ENCODE measurements at places on chromosomes 3 and 15. TPM values are rescaled to one million over a fixed set of nuclear protein-coding genes. Genes with fewer than 3 reads are reported as not detected.

DNA sequence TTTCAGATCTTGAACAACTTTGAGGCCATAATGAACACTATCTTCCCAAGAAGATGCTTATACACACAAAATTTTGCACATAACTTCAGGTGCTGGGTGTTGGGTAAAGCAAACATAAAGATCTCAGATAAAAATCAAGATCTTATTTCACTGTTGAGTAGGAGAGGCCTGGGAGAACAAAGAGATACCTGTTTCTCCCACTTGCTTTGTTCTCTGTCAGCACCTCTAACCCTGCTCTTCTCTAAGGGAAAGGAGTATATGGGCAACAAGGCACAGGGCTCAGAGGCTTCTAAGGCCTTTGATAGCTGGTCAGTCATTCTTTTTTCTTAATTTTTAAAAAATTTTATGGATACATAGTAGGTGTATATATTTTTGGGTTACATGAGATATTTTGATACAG is 3.6 kb upstream of the GK5 start:
- H3K27me3 ChIP-seq = no peaks in the 10 kb centered on the region
- H3K36me3 ChIP-seq = no peaks in the 10 kb centered on the region
- no peak overlapping the region for H3K4me3 ChIP-seq
- H3K4me1 ChIP-seq = peaks cover 12% of the 10 kb centered on the region

DNA sequence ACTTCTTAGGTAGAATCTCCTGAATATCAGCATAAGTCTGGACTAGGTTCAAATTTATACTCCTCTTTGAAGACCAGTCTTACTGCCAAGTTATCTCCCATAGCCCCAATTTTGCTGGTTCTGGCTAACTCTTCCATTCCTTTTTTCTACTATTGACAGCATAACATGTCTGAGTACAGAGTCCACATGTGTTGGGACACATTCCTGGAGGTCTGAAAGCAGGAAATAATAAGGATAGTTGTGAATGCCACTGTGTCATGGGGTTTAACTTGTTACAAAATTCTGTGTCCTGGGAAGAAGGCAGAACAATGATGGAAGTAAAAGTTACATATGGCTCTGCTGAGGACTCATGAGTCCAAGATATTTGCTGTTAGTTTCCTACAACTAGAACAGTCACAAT is 57.4 kb upstream of the ZBTB20 start:
- no peak overlapping the region for H3K27ac ChIP-seq
- no peaks in the 10 kb centered on the region for H3K27me3 ChIP-seq
- H3K4me3 ChIP-seq = no peak overlapping the region
- no peaks in the 10 kb centered on the region for H3K36me3 ChIP-seq
- H3K4me1 ChIP-seq = no peaks in the 10 kb centered on the region
- DNase-seq = no peak

DNA sequence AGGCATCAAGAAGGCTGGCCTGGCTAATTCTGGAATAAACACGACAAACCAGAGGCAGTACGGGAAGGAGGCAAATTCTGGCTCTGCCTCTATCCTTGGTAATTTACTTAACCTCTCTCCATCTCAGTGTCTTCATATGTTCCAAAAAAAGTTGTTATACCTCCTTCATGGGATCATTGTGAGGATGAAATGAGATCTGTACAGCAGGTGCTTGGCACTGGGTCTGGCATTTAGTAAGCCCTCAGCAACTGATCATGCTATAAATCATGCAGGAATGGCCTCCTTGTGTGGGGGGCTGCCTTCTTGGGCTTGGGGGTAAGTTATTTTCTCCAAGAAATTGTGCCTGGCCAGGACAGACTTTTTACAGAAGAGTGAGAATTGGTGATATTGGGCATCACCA is 38.3 kb upstream of the TRA2B start:
- no peak overlapping the region for H3K4me3 ChIP-seq
- no peak for DNase-seq
- H3K27me3 ChIP-seq = no peaks in the 10 kb centered on the region
- no peak overlapping the region for H3K27ac ChIP-seq
- H3K36me3 ChIP-seq = no peaks in the 10 kb centered on the region
- H3K4me1 ChIP-seq = no peaks in the 10 kb centered on the region

DNA sequence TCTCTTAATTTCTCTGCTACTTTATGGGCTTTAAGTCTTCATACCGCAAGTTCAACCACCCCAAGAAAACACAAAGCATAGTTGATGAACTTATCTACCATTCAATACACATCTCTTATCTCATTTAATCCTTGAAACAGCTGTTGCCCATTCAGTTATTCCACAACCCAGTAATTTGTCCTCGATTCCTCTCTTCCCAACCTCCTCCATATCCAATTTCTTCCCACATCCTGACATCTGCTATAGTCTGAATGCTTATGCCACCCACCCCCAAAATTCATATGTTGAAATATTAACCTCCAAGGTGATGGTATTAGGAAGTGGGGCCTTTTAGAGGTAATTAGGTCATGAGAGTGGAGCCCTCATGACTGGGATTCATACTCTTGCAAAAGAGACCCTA is 345.4 kb downstream of the ERC2 start:
- no peak for DNase-seq
- H3K27ac ChIP-seq = no peak overlapping the region
- H3K4me3 ChIP-seq = no peak overlapping the region
- H3K27me3 ChIP-seq = no peaks in the 10 kb centered on the region

- no peak overlapping the region for H3K27ac ChIP-seq
- no peaks in the 10 kb centered on the region for H3K27me3 ChIP-seq
- H3K36me3 ChIP-seq = no peaks in the 10 kb centered on the region
- no peaks in the 10 kb centered on the region for H3K4me1 ChIP-seq
- no peak overlapping the region for H3K4me3 ChIP-seq
These were observed 8.2 kb upstream of the MYRIP start for GRCh38 chr3:39801216-39801615.

DNA sequence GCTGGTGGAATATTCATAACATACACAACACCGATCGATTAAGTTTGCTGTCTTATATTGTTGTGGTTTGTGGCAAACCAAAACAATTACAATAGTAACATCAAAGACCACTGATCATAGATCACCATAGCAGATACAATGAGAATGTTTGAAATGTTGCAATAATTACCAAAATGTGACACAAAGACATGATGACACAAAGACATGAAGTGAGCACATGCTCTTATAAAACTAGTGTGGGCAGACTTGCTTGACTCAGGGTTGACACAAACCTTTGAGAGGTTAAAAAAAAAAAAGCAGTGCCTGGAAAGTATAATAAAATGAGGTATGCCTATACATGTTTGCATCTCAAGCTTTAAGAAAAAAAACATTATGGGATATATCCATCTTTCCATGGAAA is 130.3 kb downstream of the NR1I2 start:
- DNase-seq = no peak
- no peak overlapping the region for H3K4me3 ChIP-seq
- H3K36me3 ChIP-seq = peaks cover 66% of the 10 kb centered on the region
- H3K27me3 ChIP-seq = no peaks in the 10 kb centered on the region
- peaks cover 13% of the 10 kb centered on the region for H3K4me1 ChIP-seq

DNA sequence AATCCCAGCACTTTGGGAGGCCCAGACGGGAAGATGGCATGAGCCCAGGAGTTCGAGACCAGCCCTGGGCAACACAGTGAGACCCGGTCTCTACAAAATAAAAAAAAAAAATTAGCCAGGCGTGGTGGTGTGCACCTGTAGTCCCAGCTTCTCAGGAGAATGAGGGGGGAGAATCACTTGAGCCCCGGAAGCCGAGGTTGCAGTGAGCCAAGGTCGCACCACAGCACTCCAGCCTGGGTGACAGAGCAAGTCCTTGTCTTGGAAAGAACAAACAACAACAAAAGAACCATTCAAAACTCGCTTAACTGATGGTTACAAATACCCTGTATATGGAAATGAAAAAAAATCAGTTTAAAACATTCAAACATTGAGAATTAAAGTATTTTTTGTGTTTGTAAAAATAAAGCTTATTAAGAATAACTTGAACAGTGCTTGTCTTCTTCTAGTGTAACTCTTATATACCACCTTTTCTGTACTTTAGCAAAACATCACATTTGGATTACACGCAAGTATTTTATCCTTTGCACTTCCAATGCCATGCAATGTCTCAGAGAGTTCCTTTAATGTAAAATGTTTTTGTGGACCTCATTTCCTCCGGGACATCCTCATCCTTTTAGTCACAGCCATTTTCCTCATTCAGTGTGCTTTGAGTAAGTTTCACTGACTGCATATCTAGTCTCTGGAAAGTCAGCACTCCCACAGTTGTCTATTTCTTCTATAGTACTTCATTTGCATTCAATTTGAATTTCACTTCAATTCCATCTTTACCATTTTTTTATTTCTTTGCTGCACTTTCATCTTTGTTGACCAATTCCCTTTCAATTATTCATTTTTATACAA is 113.0 kb upstream of the GOLGA8J start:
- no peaks in the 10 kb centered on the region for H3K4me1 ChIP-seq
- H3K4me3 ChIP-seq = no peak overlapping the region
- DNase-seq = no peak

- H3K27ac ChIP-seq = no peak overlapping the region
- no peaks in the 10 kb centered on the region for H3K27me3 ChIP-seq
- no peak for DNase-seq
- H3K4me3 ChIP-seq = no peak overlapping the region
- no peaks in the 10 kb centered on the region for H3K36me3 ChIP-seq
- H3K4me1 ChIP-seq = no peaks in the 10 kb centered on the region
These were observed 47.8 kb upstream of the C3orf70 start for GRCh38 chr3:185200639-185201038.

GRCh38 chr3:155595371-155595770 is 149.5 kb downstream of the PLCH1 start:
- no peak for DNase-seq
- H3K27me3 ChIP-seq = no peaks in the 10 kb centered on the region
- H3K4me1 ChIP-seq = no peaks in the 10 kb centered on the region
- no peaks in the 10 kb centered on the region for H3K36me3 ChIP-seq
- no peak overlapping the region for H3K4me3 ChIP-seq
- no peak overlapping the region for H3K27ac ChIP-seq

DNA sequence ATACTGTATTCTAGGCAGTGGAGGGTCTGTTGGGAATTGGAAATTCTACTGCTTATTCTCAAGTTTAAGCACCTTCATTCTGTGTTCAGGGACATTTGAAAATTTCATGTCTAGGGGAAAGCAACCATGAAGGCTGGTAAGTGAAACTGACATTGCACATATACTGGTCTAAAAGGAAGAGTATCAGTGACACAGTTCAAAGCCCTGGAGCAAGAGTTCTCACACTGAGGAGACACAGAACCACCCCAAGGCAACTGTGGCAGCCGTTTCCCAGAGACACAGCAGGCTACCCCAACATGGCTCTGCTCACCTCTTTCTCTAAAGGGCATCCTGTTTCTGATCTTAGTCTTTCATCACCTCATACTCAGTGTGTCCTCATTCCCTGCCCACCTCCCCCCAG is 67.5 kb downstream of the KCNMB2 start:
- H3K4me1 ChIP-seq = no peaks in the 10 kb centered on the region
- H3K4me3 ChIP-seq = no peak overlapping the region
- no peak overlapping the region for H3K27ac ChIP-seq

- no peak overlapping the region for H3K4me3 ChIP-seq
- DNase-seq = no peak
- no peak overlapping the region for H3K27ac ChIP-seq
These were observed 350.7 kb upstream of the LRRC3B start for GRCh38 chr3:26271848-26272247.

DNA sequence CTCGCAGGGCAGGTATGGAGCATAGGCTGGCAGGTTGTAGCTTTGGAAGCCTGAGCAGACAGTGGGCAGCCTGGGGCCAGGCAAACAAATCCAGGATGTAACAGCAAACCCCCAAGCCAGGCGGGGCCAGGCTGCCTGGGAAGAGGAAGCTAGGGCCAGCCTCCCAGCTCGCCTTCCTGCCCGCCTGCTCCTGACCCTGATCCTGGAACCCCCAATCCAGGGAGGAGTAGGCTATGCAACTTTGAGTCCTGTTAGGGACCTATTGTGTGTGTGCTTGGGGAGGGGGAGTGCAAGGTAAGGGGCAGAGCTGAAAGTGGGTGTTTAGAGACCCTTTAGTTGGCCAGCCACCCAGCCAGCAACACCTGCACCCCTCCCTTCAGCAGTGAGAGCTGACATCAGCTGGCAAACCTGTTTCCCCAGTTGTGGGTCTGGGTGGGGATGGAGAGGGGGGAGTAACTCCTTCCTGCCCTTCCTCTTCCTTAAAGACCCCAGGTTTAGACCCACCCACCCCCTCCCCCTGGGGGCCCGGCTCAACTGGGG is 2.5 kb downstream of the NBEAL2 start:
- peak; percentile 44 for DNase-seq
- no peaks in the 10 kb centered on the region for H3K36me3 ChIP-seq
- H3K27me3 ChIP-seq = no peaks in the 10 kb centered on the region
- peak overlapping the region; percentile 93 for H3K27ac ChIP-seq
- peak overlapping the region; percentile 21 for H3K4me3 ChIP-seq
- peaks cover 64% of the 10 kb centered on the region for H3K4me1 ChIP-seq

DNA sequence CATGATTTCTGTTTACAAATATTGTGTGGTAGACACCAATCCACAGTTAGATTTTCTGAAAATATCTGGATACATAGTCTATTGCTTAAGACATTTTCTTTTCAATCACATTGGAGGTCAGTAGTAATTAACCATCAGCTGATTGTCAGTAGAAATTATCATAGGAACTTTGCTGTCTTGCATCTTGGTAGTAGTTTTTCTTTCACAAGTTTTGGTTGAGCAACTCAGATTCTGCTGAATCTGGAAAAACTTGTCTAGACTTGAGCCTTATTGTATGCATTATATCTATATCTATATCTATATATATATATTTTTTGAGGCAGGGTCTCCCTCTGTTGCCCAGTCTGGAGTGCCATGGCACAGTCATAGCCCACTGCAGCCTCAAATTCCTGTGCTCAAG is 4.0 kb downstream of the RAB11A start:
- H3K4me1 ChIP-seq = peaks cover 43% of the 10 kb centered on the region
- H3K4me3 ChIP-seq = no peak overlapping the region
- no peaks in the 10 kb centered on the region for H3K27me3 ChIP-seq
- no peak overlapping the region for H3K27ac ChIP-seq
- DNase-seq = no peak

DNA sequence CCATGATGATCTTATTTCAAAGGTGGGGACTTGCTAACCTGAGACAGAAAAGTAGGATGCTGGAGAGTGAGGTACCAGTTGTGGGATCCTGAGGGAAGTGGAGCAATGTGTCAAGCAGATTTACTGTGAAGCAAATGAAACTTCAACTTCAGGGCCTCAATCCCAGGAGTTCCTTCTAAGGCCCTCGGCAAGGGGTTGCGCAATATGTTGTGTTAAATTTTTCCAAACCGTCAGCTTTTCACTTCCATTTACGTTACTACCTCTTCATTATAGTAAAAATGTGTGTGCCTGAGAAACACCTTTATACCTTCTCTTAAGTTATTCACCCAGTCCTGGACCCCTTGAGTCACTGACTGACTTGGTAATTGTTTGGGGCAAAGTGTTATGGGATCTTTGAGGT is 42.5 kb upstream of the KCNH8 start:
- H3K36me3 ChIP-seq = no peaks in the 10 kb centered on the region
- no peak for DNase-seq
- no peak overlapping the region for H3K27ac ChIP-seq
- no peak overlapping the region for H3K4me3 ChIP-seq
- H3K27me3 ChIP-seq = no peaks in the 10 kb centered on the region

- peaks cover 7% of the 10 kb centered on the region for H3K4me1 ChIP-seq
- H3K27ac ChIP-seq = no peak overlapping the region
- H3K36me3 ChIP-seq = no peaks in the 10 kb centered on the region
These were observed 9.2 kb upstream of the HLTF start for GRCh38 chr3:149095487-149095886.

The ONECUT1 gene
- not detected for total RNA-seq

The CHDH gene
- total RNA-seq = 1.5 TPM

The SLC24A5 gene
- not detected for total RNA-seq

The SLC9C1 gene
- total RNA-seq = 1.8 TPM

The NEK11 gene
- total RNA-seq = 3.0 TPM

The RBP2 gene
- not detected for total RNA-seq

The SEMA7A gene
- 5.1 TPM for total RNA-seq

The CIAO2A gene
- total RNA-seq = 63.9 TPM

The PLSCR5 gene
- total RNA-seq = not detected

The SGO1 gene
- total RNA-seq = 0.76 TPM

The ARNT2 gene
- total RNA-seq = 3.5 TPM

The LRRK1 gene
- 2.0 TPM for total RNA-seq
